ENCODE measurements at places on chromosomes 5 and 9.

GRCh38 chr9:6646293-6646636 is 736 bp upstream of the GLDC start:
- DNase-seq = no peak

DNA sequence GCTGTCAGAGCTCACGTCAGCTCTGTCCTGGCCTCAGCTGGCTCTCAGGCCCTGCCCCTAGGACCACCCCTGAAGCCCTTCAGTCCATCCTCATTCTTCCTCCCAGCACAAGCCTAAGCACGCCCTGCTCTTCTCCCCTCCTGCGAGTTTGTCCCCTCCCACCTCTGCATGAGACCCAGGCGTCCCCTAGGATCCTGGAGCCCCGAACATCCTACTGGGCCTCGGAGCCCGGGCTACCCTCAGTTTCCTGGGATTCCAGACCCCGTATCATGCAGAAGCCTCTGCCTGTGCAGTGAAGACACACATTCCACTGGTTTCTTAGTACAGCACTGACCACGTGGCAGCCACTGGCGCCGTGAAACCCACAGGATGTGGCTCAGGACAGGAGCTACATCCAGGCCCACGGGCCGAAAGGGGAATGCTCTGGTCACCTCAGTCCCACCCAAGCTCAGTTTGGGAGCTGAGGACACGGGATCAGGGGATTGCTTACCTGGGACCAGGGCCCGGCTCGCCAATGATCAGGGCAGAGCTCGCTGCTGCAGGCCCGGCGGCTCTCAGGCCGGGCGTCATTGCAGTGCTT is 64.2 kb downstream of the ZNF354C start:
- no peak for DNase-seq

- DNase-seq = no peak
Observed at GRCh38 chr5:10563110-10563944, 543 bp upstream of the ANKRD33B start.

GRCh38 chr5:16757989-16758501 is 141.2 kb upstream of the RETREG1 start:
- no peak for DNase-seq

DNA sequence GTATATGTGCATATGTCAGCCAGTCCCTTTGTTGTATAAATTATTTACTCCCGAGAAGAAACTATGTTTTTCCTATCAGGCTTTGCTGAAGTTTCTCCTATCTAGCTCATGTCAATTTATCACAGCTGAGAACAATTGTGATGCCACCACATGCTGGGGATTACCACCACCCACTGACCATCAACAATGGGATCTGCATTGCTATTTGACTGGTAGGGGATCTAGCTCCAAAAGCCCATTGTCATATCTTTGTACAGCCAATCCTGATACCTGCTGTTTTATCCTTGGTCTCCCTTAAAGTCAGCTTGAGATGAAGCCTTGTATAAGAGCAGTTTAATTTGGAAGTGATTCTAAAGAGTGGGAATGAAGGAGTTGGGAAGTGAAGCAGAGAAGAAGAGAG is 53.9 kb upstream of the KCNN2 start:
- no peak for DNase-seq

DNA sequence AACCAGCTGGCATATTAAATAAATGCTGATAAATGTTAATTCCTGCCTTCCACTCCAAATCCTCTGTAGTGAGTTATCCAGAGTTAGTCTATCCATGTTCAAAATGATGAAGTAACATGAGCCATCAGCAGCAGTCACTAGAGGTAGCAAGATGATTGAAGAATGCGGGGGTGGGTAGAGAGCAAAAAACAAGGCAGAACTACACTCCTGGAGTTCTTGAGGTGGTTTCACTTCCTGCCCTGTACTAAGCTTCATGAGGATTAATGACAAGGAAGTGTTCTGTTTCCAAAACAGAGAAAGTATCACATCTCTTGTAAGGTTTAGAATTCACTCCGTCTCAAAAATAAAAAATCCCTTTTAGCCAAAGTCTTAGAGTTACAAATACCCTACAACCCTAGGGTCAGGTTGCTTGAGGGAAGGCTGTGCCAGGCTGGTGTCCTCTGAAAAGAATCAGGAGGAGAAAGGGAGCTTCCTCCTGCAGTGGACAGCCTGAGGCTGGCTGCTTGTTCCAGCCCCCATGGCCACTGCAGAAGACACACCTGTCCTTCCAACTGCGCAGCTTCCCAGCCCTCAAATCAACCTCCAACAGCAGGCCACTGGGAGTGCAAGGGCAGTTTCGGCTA is 180.2 kb downstream of the DENND1A start:
- no peak for DNase-seq

- DNase-seq = no peak
Observed at GRCh38 chr5:7803937-7804336, 47.0 kb downstream of the CFAP90 start.

GRCh38 chr5:62208218-62208852 is 97.7 kb upstream of the KIF2A start:
- no peak for DNase-seq

DNA sequence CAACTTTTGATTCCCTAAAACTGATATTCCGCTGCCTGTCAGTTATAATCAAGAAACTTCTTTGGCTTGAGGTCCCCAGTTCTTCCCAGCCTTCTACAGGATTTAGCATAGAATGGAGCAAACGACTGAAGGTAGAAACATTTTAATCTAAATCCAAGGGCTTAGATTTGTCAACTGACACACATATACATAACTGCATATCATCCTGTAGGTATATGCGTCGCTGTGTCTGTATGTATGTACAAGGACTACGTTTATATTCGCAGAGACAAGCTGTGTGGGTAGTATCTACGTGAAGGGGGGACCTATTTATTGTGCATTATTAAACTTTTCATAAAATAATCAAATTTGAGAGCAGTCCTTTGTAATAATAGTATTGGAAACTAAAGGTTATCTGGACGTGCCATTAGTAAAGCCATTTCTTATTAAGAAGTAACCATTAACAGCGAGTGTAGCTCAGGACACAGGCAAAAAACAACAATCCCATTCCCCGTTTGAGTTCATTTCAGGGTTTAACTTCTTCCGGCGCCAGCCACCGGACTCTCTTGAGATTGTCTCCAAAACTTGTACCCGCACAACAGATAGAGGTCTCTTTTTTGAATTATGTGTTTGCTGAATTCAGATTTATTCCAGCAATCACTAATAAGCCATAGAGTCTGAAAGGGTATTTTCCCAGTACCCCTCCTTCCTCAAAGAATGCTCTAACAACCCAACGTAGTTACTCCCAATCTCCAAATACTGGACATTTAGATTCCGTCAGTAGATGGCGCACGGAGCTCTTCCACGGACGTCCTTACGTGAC is 2.1 kb upstream of the MLLT3 start:
- peak; percentile 63 for DNase-seq

- peak; percentile 61 for DNase-seq
Observed at GRCh38 chr9:98118640-98119601, at the start of gene TRIM14. Gene TRIM14 (minus strand): TSS chr9:98119222. CDS start chr9:98119188, 34 bp downstream.

DNA sequence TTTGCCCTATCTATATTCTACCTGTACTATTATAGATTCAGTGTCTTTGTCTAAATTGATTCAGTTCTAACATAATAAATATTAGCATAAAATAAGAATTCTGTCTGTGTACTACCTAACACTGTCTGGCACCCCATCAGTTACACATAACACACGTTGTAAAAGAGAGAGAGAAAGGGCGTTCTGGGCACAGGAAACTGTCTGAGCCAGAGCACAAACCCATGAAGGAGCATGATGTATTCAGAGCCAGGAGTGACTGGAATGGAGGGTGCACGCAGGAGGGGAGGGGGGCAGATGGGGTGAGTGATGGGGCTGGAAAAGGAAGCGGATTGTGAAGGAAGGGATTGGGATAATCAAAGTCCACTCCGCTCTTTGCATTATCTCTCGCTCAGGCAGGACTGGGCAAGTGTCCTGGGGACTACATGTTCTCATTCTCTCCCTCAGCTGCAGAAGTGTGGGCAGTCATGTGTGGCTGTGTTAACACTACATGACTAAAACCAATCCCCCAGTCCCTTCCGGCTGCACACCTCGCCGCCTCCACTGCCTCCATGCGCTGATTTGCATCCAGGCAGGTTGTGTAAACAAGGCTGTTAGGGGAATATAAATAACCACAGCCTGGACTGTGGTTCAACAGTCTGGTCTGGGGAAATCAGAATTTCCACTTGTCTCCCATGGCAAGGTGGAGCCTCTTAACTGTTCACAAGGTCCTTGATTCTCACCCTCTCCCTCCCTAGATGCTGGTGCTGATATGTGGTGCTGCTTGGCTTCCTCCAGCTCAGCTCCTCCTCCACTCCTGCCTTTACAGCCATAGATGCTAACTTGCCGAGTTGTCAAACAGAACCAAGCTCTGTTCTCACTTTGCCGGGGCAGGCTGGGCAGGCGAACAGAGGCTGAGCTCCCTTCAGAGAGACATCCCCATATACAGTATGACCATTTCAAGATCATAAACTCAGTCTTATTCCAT is 367.5 kb upstream of the BRINP1 start:
- no peak for DNase-seq

GRCh38 chr9:128333451-128333869 is 6.9 kb upstream of the SLC27A4 start:
- no peak for DNase-seq

- no peak for DNase-seq
Observed at GRCh38 chr5:162248107-162248713, 180.6 kb downstream of the GABRG2 start.

DNA sequence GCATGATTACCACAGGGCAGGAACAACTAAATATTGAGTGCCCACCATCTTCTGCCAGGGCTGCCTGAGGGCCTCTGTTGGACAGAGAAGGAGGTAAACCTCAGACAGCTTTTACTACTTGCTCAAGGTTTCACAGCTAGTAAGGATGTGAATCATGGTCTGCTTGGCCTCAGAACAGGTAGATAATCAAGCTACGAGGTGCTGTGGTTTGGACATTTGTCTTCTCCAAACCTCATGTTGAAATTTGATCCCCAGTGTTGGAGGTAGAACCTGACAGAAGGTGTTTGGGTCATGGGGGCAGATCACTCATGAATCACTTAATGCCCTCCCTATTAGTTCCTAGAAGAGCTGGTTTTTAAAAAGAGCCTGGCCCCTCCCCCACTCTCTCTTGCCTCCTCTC is 541.2 kb upstream of the TRPC7 start:
- no peak for DNase-seq

- no peak for DNase-seq
Observed at GRCh38 chr5:59591162-59591561, 302.4 kb downstream of the PDE4D start.

DNA sequence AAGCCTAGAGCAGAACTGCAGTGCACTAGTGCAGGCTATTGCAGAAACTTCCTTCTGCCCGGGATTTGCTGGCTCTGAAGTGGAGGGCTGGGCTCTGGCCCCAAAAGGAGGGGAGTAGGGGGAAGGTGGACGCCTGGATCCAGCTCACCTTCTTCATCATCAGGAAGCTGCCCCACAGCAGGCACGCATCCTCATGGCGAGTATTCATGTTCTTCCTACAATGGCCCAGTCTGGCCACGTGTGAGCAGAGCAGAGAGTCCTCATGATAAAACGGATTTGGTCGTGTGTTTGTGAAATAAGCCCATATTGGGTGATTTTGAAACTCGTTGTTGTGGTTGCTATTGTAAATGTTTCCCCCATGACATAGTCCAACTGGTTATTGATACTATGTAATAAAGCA is 8.2 kb upstream of the GLIPR2 start:
- no peak for DNase-seq

GRCh38 chr5:148732692-148733091 is 78.4 kb upstream of the HTR4 start:
- no peak for DNase-seq

- no peak for DNase-seq
Observed at GRCh38 chr9:72753266-72753893, 199.5 kb downstream of the ALDH1A1 start.

DNA sequence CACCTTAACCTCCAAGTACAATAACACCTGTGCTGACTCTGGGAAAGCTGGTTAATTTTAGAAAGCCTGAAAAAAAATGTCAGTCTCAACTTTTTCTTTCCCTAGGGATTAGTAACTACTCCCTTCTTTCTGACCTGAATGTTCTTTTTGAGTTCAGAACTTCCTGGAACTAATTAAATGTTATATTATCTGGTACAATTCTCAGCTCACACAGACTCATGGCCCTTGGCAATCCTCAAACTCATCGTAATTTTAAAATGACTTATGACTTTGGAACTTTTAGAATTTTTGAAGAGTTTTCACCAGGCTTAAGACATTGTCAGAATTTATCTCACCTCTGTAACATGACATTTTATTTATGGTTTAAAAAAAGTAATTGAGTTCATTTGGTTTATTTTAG is 315.0 kb downstream of the FER start:
- no peak for DNase-seq

- peak; percentile 23 for DNase-seq
Observed at GRCh38 chr5:10704949-10705621, 55.9 kb downstream of the DAP start.

DNA sequence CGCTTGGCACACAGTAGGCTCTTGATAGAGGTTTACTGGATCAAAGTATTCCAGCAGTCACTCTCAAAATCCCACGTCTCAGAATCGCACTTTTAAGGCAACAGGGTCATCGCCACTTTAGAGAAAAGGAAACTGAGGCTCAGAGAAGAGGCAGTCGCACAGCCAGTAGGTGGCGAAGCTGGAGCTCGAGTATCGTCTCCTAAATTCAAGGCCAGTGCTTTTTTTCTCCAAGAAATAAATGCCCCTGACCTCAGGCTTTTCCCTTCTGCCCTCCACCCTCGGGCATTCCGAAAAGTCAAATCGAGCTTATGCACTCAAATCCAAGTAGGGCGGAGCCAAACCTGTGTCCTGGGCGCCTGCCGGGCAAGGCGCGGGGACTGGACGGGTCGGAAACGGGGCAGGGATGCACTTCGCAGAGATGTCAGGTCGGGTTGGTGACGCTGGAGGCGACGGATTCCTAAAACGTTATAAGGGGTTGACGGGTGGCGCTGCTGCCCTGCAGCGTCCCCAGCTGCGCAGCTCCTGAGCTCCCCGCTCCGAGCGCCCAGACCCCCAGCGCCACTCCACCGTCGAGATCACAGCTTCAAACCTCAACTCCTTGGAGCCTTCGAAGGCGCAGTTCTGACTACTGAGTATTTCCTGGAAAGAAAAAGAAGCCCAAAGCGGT is 4.7 kb upstream of the FOXB2 start:
- no peak for DNase-seq

DNA sequence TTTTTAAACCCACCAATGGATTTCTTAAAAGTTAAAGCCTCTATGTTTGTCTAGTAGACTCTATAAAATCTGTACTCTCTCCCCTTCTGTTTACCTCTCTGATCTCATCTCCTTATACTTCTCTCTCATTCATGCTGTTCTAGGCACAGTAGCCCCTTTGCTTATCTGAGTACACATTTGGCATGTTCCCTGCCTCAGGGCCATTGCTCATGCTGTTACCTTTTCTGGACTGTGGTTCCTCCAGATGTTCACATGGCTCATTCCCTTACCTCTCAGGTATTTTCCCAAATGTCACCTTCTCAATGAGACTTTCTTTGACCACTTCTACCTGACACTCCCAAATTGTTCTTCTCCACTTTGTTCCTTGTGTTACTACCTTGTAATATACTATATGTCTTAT is 176.1 kb downstream of the CWC27 start:
- no peak for DNase-seq

GRCh38 chr5:135239453-135240282 is 159.4 kb downstream of the MACROH2A1 start:
- DNase-seq = no peak

All from GDM1 (cell line).